Glomerular endothelial cell (primary cell): ENCODE measurements at places on chromosomes 4 and X.

DNA sequence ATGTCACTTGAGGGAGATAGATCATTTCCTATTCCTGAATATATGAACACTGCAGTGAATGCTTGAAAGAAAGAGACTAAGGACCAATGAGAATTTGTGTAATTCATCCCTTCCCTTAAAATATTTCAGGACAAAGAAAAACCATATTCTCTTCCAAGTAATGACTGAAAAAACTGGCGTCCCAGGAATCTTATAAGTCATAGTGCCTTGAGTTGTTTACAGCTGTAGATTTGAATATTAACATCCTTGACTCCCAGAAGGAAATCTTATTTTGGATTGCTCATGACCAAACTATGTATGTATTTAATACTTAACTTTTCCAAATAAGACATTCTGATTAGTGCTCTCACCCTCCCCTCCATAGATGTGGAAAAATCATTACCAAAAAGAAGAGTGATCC, 55.5 kb downstream of the CLDN22 start:
- DNase-seq = no peak

DNA sequence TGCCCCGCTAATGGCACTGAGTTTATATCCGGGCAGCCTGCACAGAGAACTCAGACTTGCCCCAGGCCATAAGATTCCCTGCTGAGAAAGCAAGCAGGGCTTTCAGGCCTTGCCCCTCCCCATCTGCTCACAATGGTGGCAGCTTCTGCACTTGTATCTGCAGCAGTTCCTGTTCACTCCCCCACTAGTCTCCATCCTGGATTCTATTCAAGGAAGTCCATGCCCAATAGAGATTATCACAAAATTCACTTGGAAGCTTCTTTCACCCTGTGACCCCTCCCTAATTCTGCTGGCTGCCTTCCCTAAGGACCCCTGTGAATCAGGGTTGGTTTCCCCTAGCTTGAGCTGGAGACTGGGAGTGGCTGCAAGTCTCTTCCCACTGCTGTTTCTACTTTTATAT, 34.5 kb upstream of the UCP1 start:
- DNase-seq = no peak

- no peak for DNase-seq
Measured at GRCh38 chrX:74405973-74406489, 15.3 kb upstream of the SLC16A2 start.

- DNase-seq = no peak
Measured at GRCh38 chr4:52288212-52288855, 237.2 kb downstream of the SPATA18 start.

DNA sequence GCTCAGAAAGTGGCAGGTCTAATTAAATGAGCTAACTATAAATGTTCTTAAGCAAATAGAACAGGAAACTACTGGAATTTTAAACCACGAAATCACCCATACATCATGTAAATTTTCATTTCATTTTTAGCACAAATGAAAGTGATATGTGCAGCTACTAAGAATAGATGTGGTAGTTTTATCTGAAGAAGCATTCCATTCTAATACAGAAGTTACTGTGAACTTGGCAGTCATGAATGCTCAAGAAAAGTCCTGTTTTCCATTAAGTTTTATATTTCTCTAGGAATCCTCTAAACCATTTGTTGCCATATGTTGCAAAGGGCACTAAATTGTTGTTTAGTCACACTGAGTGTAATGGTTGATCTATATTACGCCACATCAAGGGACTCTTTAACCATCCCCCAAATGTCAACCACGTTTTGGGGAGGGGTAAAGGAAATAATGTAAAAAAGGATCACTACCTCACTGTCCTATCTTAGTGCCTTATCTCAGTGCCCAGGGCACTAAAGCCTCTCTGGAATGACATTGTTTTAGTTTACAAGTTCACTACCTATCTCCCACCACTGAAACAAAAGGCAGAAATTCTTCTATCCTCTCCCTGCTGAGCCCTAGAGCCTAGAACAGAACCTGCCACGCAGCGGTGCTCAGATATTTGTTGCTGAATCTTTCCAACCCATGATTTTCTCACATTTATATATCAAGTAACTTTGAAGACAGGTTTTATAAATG, 118.0 kb downstream of the SHISA3 start:
- DNase-seq = no peak
